ENCODE measurements at places on chromosomes 16 and 17.

DNA sequence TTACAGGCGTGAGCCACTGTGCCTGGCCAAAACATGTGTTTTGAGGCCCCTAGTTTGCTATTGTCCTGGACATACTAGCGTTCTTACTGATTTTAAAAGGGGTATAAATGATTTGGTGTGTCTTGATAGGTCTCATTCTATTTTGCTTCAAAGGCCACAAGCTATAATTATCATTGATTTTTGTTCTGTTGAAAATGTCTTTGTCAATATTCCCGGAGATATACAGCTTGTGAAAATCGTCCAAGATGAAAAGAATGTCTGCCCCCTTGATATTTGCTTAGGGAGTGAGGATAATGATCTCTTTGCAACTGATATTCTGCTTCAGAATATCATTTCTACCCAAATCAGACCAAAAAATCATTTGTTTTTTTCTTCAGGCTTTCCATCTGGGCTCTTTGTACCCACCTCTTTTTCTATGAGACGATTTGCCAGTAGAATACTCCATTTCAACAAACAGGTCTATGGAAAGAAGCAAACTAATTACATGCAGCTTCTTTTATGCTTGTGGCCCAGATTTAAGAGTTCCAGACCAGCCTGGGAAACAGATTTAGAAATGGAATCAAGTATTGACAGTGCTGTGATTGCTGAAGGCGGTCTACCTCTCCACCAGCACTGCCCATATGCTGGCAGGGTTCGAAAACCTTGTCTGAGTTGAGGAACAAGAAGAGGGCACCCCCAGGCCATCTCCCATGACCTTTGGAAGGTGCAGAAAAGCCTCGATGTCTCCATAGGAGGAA is 14.1 kb upstream of the ST6GALNAC1 start:
- no peak for DNase-seq

GRCh38 chr16:19410435-19411171 is 7.1 kb upstream of the TMC5 start:
- no peak for DNase-seq

GRCh38 chr17:74738051-74738996 is 1.3 kb downstream of the RAB37 start:
- DNase-seq = no peak

GRCh38 chr16:87271256-87271655 is 45.9 kb downstream of the C16orf95 start:
- DNase-seq = no peak

DNA sequence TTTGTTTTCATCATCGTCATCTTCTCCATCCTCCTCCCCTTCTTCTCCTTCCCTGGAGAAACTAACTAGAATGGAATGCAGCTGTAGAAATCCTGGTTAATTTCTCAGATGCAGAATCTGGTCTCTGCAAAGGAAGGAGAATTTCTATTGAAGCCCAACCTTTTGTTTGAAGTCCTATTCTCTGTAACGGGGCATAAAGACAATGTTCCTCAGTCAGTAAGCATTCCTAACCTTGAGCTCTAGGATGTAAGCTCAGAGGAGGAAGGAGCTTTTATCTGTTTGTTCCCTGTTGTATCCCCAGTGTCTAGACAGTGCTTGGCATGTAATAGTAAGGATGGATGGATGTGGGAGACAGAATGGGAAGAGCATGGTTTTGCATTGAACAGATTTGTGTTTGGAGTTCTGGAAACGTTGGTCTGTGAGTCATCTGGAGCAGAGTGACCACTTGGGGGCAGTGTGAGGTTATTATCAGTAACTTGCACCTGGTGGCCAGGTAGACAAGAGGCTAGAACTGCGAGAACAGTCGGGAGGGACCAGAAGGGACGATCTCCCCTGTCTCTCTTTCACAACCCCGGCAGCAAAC is 363.7 kb downstream of the SNX29 start:
- no peak for DNase-seq

- DNase-seq = no peak
Observed at GRCh38 chr16:2359919-2360318, 19.4 kb upstream of the ABCA3 start.

GRCh38 chr16:1984347-1985225 is 593 bp downstream of the GFER start:
- DNase-seq = no peak

Data from glomerular endothelial cell (primary cell).